Adrenal gland (tissue), 19 donors: ENCODE measurements at places on chromosomes 7 and 10. TPM values are rescaled to one million over a fixed set of nuclear protein-coding genes. Genes with fewer than 3 reads are reported as not detected.
A peak's percentile ranks its signal among the peaks of the same experiment; 100 is the strongest.

GRCh38 chr10:117239051-117239450, 1.9 kb upstream of the SLC18A2 start:
- DNase-seq = no peak
- H3K4me3 ChIP-seq = no peak overlapping the region
- H3K4me1 ChIP-seq = peaks cover 4% of the 10 kb centered on the region
- H3K36me3 ChIP-seq = no peaks in the 10 kb centered on the region

- H3K27me3 ChIP-seq = no peaks in the 10 kb centered on the region
- no peaks in the 10 kb centered on the region for H3K36me3 ChIP-seq
- DNase-seq = no peak
- H3K27ac ChIP-seq = no peak overlapping the region
- no peaks in the 10 kb centered on the region for H3K4me1 ChIP-seq
- H3K4me3 ChIP-seq = no peak overlapping the region
Observed at GRCh38 chr7:50357426-50357825, 52.9 kb downstream of the IKZF1 start.

The TEX36 gene
- not detected for total RNA-seq

DNA sequence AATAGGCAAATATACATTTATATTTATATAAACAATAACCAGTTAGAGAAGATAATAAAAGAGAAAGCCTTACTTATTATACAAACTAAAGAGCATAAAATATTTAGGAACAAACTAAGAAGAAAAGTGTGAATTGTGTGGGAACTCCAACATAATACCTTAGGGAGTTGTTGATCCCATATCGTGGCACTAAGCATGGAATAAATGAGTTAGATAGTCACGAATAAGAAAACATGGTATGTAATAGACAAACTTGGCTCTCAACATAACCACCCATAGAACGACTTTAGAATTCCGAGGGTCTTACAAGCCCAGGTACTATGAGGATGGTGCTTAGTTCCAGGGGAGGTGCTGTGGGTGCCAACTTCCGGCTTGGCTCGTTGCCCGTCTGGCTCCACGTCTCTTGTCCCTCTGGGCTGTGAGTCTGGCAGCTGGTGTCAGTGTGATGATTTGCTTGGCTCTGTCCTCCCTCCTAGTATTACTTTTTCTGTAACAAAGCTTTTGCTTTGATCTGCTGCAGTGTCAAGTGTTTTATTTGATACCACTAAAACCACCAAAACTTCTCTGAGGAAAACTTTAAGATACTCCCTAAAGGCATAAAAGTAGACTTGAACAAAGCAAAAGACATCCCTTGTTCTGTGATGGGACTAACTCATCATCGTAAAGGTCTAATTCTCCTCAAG, 9.5 kb upstream of the RBM20 start:
- no peaks in the 10 kb centered on the region for H3K36me3 ChIP-seq
- H3K27ac ChIP-seq = no peak overlapping the region
- H3K27me3 ChIP-seq = no peaks in the 10 kb centered on the region
- no peaks in the 10 kb centered on the region for H3K4me1 ChIP-seq

The PCDH15 gene
- 10.8 TPM for total RNA-seq

DNA sequence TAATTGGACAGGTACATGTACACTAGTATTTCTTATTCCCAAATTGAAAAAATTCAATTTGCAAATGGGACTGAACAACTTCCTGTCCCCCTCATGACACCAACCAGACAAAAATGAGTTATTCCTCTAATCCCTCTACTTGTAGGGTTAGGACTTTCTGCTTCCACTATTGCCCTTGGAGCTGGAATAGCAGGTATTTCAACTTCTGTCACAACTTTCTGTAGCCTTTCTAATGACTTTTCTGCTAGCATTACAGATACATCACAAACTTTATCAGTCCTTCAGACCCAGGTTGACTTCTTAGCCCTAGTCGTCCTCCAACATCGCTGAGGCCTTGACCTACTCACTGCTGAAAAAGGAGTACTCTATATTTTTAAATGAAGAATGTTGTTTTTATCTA, 6.4 kb downstream of the CYP3A7 start:
- no peaks in the 10 kb centered on the region for H3K4me1 ChIP-seq
- H3K27me3 ChIP-seq = no peaks in the 10 kb centered on the region
- no peak for DNase-seq
- H3K4me3 ChIP-seq = no peak overlapping the region
- H3K36me3 ChIP-seq = no peaks in the 10 kb centered on the region

DNA sequence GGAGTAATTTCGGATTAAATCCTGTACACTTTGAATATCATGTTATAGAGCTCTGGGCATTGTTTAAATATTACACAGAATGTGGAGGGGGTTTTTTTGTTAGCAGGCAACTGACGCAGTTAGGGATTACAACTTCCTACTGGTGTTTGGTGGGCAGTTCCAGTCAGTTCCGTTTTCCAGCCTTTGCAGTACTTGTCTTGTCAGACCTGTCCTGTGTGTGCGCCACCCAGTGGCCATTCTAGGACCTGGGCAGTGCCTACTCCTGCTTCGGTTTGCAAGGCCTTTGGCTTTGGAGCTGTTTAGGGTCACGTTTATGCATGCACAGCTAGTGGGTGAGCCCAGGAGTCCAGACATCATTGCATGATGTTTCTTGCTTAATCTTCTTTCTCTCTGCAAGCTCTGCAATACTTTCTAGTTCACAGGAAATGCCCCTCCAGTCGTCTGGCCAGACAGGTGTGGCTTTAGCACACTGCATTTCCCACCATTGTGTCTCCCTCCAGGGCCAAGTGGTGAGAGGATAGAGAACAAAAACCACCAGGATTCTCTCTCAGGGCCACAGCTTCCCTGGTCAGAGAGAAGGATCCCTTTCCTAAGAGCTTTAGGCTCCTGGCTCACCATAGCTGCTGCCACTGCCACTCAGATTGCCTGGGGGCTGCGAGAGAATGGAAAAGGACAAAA, 96.5 kb upstream of the TARP start:
- H3K27me3 ChIP-seq = no peaks in the 10 kb centered on the region
- no peaks in the 10 kb centered on the region for H3K4me1 ChIP-seq
- H3K27ac ChIP-seq = no peak overlapping the region
- peak; percentile 93 for DNase-seq
- no peaks in the 10 kb centered on the region for H3K36me3 ChIP-seq

The LANCL2 gene
- 22.4 TPM for total RNA-seq

- H3K27me3 ChIP-seq = no peaks in the 10 kb centered on the region
- H3K4me3 ChIP-seq = no peak overlapping the region
- no peak overlapping the region for H3K27ac ChIP-seq
Observed at GRCh38 chr10:103808780-103809179, 46.6 kb downstream of the SH3PXD2A start.

DNA sequence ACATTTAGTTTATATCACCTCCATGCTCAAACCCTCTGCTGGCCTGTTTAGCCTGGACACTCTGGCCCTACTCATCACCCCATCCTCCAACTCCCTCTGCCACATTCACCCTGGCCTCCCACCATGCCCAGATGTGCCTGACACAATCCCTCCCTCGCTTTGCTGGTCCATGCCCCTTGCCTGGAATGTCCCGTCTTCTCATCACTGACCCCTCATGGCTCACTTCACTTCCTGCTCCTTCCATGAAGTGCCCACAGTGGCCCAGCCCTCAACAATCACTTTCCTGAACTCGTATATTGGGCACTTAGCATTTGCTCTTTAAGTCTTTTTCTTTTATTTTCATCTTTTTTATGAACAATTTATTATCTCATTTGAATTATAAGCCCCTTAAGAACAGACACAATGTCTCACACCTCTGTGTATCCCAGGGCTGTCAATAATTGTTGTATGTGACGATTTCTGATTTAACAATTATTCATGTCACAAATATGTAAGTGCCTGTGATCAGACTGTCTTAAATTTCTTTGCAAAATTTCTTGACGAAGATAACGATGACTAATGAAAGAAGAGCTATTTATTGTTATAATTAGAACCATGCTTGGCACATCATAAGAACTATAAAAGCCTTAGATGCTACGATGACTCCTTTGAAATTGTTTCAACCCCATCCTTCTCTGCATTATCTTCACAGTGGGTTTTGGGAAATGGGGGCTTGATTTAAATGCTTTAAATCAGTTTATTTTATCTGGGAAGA, 209.9 kb upstream of the YAE1 start:
- H3K4me3 ChIP-seq = no peak overlapping the region
- DNase-seq = no peak
- H3K36me3 ChIP-seq = no peaks in the 10 kb centered on the region
- no peaks in the 10 kb centered on the region for H3K27me3 ChIP-seq
- H3K27ac ChIP-seq = no peak overlapping the region

The PRLHR gene
- total RNA-seq = 23.3 TPM

The SLC18A2 gene
- total RNA-seq = not detected

- no peaks in the 10 kb centered on the region for H3K27me3 ChIP-seq
- peaks cover 11% of the 10 kb centered on the region for H3K4me1 ChIP-seq
- H3K4me3 ChIP-seq = no peak overlapping the region
- H3K27ac ChIP-seq = no peak overlapping the region
- no peaks in the 10 kb centered on the region for H3K36me3 ChIP-seq
- no peak for DNase-seq
Observed at GRCh38 chr10:61899069-61899531, 2.4 kb upstream of the ARID5B start.

GRCh38 chr7:109834851-109835250, 1256.1 kb upstream of the LRRN3 start:
- no peaks in the 10 kb centered on the region for H3K27me3 ChIP-seq
- H3K36me3 ChIP-seq = no peaks in the 10 kb centered on the region

GRCh38 chr10:101879456-101880231, 36.0 kb upstream of the KCNIP2 start:
- no peaks in the 10 kb centered on the region for H3K36me3 ChIP-seq
- no peaks in the 10 kb centered on the region for H3K27me3 ChIP-seq
- no peak for DNase-seq
- no peaks in the 10 kb centered on the region for H3K4me1 ChIP-seq
- no peak overlapping the region for H3K27ac ChIP-seq
- no peak overlapping the region for H3K4me3 ChIP-seq

- no peaks in the 10 kb centered on the region for H3K36me3 ChIP-seq
- H3K27ac ChIP-seq = no peak overlapping the region
- H3K4me1 ChIP-seq = no peaks in the 10 kb centered on the region
- no peak for DNase-seq
- H3K4me3 ChIP-seq = no peak overlapping the region
Observed at GRCh38 chr7:124155432-124156022, 122.7 kb upstream of the TMEM229A start.

DNA sequence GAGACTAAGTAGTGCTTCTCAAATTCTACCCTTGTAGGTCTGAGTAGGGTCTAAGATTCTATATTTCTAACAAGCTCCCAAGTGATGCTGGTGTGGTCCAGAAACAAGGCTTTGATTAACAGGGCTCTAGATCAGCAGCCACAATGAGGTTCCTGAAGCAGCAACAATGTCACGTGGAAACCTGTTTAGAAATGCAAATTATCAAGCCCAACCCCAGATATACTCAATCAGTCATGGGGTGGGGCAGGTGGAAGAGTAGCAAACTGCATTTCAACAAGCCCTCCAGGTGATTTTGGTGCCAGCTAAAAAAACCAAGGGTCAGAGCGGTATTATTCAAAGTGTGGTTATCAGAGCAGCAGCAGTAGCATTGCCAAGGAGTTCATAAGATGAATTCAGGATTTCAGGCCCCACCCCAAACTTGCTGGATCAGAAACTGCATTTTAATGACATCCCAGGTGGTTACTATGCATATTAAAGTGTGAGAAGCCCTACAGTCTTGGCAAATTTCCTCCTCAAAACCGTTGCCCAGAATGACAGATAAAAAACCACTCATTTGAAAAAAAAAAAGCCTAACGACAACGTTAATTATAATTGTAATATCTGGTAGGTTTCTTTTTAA, 199.2 kb downstream of the AHR start:
- no peaks in the 10 kb centered on the region for H3K36me3 ChIP-seq
- DNase-seq = no peak
- no peak overlapping the region for H3K27ac ChIP-seq
- no peaks in the 10 kb centered on the region for H3K27me3 ChIP-seq

GRCh38 chr10:13485623-13486022, 43.2 kb downstream of the BEND7 start:
- H3K4me3 ChIP-seq = no peak overlapping the region
- no peak overlapping the region for H3K27ac ChIP-seq

DNA sequence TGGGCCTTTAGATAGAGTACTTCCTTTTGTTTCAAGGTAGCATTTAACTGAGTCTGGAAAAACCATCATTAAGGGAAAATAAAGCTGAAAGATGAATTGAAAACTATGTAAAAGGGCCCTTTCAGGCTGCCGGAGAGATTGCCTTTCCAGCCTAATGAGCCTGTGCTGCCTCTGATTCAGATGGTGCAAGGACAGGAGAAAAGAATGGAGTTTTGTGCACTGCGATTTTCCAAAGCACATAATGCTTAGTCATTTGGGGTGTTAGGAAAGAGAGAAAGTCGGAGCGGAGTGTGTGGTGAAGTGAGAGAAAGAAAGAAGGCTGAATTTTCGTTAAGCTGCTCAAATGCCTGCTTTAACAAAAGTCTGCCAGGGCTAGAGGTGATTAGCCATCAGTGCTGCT, 259.7 kb downstream of the PAXIP1 start:
- no peaks in the 10 kb centered on the region for H3K27me3 ChIP-seq
- no peaks in the 10 kb centered on the region for H3K4me1 ChIP-seq
- no peak overlapping the region for H3K27ac ChIP-seq
- DNase-seq = no peak
- H3K36me3 ChIP-seq = no peaks in the 10 kb centered on the region

The MYL7 gene
- not detected for total RNA-seq

- H3K36me3 ChIP-seq = no peaks in the 10 kb centered on the region
- no peak overlapping the region for H3K27ac ChIP-seq
- H3K27me3 ChIP-seq = no peaks in the 10 kb centered on the region
- H3K4me3 ChIP-seq = no peak overlapping the region
Observed at GRCh38 chr7:38858259-38858884, 50.6 kb downstream of the VPS41 start.

DNA sequence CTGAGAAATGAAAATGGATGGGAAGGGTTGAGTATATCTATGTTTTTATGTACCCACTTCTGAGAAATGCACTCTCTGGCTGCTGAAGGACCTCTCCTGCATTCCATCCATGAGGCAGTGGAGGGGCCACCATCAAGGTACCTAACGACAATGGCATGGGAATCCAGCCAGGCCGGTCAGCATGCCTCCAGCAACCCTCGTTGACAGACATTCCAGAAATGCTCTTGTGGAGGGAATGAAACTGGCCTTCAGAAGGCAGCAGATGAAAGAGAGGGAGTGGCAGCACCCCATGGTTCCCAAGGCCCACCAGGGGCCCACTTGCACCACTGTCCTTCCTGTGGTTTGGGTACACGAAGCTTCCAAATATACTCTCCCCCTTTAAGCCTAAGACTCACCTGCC, 269.0 kb downstream of the ARHGAP12 start:
- H3K4me3 ChIP-seq = no peak overlapping the region
- H3K27me3 ChIP-seq = no peaks in the 10 kb centered on the region
- no peak overlapping the region for H3K27ac ChIP-seq
- H3K4me1 ChIP-seq = no peaks in the 10 kb centered on the region

DNA sequence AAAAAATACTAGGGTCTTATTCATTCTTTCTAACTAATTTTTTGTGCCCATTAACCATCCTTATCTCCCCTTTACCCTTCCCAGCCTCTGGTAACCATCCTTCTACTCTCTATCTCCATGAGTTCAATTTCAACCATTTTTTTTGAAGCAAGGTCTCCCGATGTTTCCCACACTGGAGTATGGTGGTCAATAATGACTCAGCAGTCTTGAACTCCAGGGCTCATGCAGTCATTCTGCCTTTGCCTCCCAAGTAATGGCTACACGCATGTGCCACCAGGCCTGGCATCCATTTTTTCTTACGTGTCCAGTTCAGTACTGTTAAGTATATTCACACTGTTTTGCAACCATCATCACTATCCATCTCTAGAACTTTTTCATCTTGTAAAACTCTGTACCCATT, 60.4 kb downstream of the CYTH3 start:
- peaks cover 18% of the 10 kb centered on the region for H3K4me1 ChIP-seq
- H3K4me3 ChIP-seq = no peak overlapping the region
- H3K27me3 ChIP-seq = no peaks in the 10 kb centered on the region
- H3K27ac ChIP-seq = no peak overlapping the region

The RSPH10B gene
- total RNA-seq = 0.72 TPM

GRCh38 chr10:47282005-47282656, 17.9 kb upstream of the GDF10 start:
- no peak overlapping the region for H3K4me3 ChIP-seq
- no peaks in the 10 kb centered on the region for H3K27me3 ChIP-seq
- H3K4me1 ChIP-seq = no peaks in the 10 kb centered on the region
- H3K36me3 ChIP-seq = no peaks in the 10 kb centered on the region

The MEIG1 gene
- total RNA-seq = 1.1 TPM
